ENCODE measurements at places on chromosomes 4 and X.

- no peak for DNase-seq
Observed at GRCh38 chrX:77162777-77163176, 284.4 kb upstream of the FGF16 start.

- DNase-seq = peak; percentile 22
Observed at GRCh38 chrX:129726307-129727111, 12.3 kb upstream of the XPNPEP2 start.

DNA sequence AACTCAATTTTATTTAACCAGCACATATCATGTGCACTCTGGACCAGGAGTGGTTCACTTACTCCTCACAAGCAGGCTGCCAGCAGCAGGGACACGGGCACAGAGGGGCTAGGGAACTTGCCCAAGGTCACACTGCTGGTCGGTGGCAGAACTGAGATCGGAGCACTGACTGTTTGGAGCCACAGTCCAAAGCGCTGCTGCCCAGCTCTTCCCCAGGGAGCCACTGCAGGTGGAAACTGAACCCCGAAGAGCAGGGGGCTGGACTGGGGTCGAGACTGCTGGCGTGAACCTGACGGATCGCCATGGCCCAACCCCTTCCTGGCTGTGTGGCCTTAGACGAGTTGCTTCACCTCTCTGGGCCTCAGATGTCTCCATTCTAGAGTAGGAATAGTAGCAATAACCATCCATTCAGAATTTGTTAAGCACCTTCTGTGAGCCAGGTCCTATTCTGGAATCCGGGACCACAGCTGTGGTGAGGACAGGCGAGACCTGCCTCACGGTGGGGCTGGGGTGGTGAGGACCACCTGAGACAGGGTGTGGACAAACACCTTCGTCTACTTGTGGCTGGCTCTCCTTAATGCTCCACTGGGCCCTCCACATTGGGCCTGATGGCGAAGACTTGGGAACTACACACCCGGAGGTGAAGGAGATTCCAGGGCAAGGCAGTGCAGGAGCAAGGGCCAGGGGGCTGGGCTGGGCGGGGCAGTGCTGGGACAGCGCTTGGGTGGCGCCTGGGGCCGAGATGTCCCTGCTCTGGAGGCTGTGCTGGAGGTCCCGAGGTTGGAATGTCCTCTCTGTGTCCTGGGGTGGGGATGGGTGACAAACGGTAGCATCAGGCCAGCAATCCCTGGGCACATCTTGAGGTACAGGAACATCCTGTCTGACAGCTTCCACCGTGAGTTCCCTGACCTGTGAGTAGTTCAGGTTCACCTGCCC, 32.0 kb upstream of the KIAA0232 start:
- DNase-seq = no peak

- no peak for DNase-seq
Observed at GRCh38 chrX:118510111-118510510, 14.5 kb downstream of the DOCK11 start.

DNA sequence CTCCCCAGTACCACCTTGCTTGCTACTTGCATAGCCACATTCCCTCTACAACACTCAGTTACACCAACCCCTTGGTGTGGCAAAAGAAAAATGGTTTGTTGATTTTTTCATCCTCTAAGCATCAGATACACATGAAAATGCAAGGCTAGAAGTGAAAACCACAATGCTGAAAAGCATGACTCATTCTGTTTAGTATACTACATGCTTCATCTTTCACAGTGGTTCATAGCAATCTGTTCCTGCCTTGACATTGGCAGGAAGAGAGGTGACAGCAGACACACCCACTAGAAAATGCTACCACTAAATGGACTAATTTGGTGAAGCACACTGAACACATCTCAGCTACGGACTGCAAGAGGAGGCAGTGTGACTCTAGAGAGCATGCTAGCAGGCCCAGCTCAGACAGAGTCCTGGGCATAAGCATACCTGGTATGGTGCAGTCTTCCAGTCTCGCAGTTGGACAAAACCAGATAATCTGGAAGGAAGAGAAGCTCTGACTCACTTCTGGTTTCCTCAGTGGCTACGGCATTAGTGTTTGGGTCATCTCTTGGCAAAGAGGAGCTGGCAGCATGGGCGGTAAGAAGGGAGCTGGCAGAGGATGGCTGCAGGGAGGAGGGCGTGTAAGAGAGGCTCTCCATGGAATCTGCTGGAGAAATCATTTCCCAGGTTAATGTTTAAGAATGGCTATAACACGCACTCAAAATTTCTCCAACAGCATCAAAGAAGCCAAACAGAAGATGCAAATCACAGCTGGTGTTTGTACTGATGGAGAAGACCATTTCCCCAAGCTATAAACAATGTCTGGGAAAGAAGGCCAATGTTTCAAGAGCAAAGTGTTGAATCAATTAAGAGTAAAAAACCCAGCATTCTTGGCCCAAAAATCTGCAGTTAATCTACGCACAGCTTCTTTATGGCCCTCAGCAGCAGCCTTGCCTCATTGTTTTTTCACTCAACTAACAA, 37.8 kb downstream of the GAB3 start:
- no peak for DNase-seq

GRCh38 chr4:40316782-40317635, 18.1 kb upstream of the CHRNA9 start:
- DNase-seq = no peak

GRCh38 chr4:185573651-185574199, 38.4 kb upstream of the PDLIM3 start:
- DNase-seq = no peak

DNA sequence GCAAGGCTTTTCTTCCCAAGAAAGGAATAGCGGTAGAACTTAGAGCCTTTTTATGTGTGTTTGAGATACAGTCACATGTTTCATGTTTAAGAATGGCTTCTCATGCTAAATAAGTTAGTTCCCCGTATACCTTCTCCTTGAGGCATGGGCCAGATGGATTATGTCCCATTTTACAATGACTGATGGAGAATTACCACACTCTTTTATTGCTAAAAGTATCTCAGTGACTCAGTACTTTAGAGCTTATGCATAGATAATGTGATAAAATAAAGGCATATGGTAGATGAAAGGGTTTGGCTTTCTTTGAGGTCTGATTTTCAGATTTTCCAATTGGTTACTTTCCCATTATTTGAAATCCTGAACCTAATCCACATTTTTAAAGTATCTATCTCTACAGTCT, 121.8 kb upstream of the BMPR1B start:
- DNase-seq = no peak

- DNase-seq = no peak
Observed at GRCh38 chr4:7721984-7722551, 217.6 kb downstream of the AFAP1 start.

DNA sequence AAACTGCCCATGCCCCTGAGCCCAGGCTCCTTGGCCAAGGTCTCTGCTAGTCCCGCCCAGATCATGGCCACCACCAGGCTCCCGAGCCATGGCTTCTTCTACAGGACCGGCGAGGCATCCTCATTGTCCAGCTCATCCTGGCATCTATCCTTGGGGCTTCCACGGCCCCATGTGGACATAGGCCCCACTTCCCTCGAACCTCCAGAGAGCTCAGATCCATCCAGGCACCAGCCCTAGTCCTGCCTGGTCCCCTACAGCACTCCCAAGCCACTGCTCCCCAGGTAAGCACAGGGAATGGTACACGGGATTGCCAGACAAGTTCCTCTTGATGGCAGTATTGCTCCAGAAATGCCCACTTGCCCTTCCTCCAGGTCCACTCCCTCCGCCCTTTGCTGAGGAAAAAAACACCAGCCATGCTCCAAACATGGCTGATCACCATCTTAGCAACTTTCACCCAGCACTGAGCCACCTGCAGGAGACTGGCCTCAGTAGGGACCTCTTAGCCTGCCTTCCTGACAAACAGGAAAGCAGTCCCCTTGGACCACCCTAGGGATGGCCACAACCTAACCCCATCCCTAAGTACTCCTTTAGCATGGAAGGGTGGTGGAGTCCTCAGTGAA, 272.1 kb upstream of the AGTR2 start:
- DNase-seq = peak; percentile 11

DNA sequence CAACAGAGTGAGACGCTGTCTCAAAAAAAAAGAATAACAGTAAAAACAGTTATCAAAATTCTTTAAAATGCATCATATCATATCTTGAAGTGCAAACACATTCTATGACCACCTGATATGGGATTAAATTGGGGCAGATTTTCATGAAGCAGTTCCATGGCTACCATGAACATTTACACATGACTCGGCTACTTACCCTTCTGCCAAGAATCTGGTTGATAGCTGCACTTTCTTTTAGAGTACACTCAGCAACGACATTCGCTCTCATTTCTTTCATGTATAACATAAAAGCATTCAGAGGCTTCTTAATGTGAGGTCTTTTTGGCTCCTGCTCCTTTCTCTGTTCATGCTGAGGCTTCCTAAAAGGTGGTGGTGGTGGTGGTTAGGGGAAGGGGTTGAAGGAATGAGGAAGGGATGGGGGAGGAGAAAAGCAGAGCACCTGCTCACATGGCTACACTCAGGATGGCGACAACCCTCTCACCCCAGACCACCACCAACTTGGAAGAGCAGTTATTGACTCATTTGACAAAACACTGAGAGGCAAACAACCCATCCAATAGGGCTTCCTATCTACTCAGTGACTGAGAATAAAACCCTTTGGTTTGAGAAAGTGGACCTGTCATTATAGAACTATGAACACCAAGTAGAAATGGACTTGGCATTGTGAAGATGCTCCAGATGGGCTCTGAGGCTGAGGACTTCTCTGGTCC, 88.5 kb downstream of the HADH start:
- no peak for DNase-seq

DNA sequence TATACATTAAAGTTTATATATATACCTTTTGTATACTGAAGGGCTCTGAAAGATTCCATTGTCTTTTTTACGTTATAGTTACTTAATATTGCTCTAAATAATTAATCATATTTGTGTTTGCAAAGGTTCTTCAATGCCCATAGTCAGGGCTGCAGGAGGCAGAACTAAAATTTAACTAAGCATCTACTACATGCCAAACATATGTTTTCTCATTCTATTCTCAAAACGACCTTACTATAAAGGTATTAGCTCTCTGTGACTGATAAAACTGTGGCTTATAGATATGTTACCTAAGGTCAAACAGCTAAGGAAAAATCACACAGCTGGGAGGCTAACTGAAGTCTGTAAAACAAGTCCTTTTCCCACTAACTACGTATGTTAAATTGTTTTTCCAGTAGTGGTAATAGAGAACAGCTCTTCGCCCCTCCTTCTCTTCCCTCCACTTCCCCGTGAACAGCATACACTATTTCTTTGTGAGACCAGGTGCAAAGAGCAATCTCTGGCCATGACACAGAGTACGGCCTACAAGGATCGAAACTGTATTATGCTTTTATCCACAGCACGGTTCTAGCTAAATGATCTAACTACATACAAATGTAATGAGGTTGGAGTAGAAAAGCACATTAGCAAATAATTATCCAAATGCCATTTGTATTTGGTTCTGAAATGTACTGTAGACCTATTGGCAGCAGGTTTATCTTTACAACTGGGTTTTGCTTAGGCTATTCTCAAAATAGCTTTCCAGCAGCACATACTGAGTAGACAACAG, 1.7 kb downstream of the CNOT6L start:
- DNase-seq = no peak

DNA sequence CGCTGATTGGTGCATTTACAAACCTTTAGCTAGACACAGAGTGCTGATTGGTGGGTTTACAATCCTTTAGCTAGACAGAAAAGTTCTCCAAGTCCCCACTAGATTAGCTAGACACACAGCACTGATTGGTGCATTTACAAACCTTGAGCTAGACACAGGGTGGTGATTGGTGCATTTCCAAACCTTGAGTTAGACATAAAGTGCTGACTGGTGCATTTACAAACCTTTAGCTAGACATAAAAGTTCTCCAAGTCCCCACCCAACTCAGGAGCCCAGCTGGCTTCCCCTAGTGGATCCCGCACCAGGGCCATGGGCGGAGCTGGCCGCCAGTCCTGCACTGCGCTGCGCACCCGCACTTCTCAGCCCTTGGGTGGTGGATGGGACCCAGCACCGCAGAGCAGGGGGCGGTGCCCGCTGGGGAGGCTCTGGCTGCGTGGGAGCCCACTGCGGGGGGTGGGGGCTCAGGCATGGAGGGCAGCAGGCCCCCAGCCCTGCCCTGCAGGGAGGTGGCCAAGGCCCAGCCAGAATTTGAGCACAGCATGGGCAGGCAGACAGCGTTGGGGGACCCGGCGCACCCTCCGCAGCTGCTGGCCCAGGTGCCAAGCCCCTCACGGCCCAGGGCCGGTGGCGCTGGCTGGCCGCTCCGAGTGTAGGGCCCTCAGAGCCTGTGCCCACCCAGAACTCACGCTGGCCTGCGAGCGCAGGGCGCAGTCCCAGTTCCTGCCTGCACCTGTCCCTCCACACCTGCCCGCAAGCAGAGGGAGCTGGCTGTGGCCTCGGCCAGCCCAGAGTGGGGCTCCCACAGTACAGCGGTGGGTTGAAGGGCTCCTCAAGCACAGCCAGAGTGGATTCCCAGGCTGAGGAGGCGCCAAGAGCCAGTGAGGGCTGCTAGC, 608.9 kb upstream of the LCORL start:
- DNase-seq = no peak

DNA sequence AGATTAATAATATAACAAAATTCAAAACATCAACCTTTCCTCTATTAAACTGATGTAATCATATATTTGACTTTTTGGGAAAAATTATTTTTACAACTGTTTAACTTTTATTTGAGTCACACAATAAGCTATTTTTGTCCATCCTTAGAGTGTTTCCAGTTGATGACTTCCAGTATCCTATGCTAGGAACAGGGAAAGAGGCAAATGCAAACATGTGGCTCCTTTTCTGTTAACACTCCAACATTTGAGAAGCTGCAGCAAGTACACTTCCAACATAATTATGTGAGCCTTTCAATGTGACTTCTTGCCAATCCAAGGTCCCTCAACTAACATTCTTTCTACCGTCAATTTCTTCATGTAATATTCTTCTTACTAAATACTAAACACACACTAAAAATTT, 117.7 kb downstream of the PPA2 start:
- DNase-seq = no peak

DNA sequence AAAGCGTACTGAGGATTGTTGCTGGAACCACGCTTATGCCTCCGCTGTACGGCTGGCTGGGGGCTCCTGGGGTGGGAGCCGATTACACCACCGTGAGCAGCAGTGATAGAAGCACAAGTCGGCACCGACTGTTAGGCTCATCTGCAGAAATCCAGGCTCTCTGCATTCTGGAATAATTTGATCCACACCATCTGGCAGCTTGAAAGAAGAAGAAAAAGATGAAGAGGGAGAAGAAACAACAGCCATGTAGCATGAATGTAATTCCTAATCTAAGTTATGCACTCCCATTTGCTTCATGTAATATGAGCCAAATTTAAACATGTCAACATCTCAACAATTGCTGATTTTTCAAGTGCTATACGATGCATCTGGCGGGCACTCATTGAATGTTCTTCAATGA, 84.6 kb upstream of the DHX15 start:
- no peak for DNase-seq

- DNase-seq = no peak
Observed at GRCh38 chr4:153728151-153728550, 31.7 kb downstream of the RNF175 start.

- no peak for DNase-seq
Observed at GRCh38 chr4:1249731-1250526, 999 bp upstream of the CTBP1 start.

DNA sequence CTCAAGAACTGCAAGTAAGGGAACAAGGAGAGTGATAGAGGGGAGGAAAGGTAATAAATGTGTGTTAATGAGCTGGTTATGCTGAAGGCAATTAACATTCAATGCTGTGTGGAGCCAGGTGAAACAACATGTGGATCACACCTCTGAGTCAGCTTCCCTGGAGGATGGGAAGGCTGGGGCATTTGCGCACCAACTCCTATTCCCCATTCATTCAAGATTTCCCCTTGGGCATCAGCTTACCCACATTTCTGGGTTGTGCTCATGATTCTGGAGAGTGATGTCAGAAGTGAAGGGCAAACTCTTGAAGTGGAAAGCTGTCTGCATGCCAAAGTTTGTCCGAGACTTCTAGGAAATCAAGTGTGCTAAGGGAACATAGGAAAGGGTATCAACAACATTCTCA, 461.4 kb downstream of the MID1IP1 start:
- DNase-seq = no peak
